Dermis microvascular lymphatic vessel endothelial cell (primary cell): ENCODE measurements at places on chromosomes 13 and 19. TPM values are rescaled to one million over a fixed set of nuclear protein-coding genes. Genes with fewer than 3 reads are reported as not detected.

Gene CEACAM6
- not detected in 2 replicates for total RNA-seq

Gene ZNF333
- 4.2 and 9.6 TPM in 2 replicates for total RNA-seq

Gene UBE2L5
- total RNA-seq = not detected in 2 replicates

Gene SH3GL1
- 50.6 and 85.3 TPM in 2 replicates for total RNA-seq

Gene ZNF709
- total RNA-seq = 3.1 and 3.5 TPM in 2 replicates
